ENCODE measurements at places on chromosomes 16 and 17.

- no peak for DNase-seq
These were observed 40.1 kb downstream of the SOX8 start for GRCh38 chr16:1021553-1022160.

GRCh38 chr17:43598357-43599045 is 52.4 kb upstream of the ETV4 start:
- no peak for DNase-seq

DNA sequence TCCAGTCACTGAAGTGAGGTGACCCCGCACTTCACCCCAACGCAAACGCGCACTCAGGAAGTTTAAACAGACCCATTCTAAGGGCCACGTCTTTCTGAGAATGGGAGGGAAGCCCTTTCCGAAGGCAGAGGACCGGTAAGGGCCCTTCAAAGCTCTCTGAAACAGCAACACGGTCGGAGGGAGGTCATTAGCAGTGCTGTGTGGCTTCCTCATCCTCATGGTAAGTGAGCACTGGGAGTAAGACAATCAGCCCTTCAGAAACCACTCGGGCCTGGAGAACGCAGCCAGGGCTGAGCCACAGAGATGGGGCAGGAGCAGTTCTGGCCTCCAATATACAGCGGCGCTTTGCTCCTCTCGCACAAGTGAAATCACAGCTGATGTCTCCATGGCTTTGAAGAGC is 23.7 kb downstream of the SRL start:
- no peak for DNase-seq

DNA sequence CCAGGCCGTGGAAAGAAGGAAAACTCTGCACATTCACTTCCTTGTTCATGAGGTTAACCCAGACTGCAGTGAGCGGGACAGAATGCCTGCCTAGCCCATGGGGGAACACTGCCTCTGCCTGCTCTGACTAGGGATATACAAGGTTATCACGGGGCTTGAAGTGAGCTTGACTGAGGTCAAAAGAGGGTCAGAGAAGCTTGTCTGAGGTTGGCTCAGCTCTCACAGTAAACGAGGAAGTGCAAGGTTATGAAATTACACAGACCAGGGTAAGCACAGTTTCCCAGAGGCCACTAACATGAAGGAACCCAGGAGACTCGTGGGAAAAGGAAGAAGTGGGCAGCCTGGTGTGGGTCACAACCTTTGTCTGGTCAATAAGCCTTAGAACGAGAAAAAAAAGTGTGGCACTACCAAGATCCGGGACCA is 28.7 kb downstream of the HIC1 start:
- no peak for DNase-seq

DNA sequence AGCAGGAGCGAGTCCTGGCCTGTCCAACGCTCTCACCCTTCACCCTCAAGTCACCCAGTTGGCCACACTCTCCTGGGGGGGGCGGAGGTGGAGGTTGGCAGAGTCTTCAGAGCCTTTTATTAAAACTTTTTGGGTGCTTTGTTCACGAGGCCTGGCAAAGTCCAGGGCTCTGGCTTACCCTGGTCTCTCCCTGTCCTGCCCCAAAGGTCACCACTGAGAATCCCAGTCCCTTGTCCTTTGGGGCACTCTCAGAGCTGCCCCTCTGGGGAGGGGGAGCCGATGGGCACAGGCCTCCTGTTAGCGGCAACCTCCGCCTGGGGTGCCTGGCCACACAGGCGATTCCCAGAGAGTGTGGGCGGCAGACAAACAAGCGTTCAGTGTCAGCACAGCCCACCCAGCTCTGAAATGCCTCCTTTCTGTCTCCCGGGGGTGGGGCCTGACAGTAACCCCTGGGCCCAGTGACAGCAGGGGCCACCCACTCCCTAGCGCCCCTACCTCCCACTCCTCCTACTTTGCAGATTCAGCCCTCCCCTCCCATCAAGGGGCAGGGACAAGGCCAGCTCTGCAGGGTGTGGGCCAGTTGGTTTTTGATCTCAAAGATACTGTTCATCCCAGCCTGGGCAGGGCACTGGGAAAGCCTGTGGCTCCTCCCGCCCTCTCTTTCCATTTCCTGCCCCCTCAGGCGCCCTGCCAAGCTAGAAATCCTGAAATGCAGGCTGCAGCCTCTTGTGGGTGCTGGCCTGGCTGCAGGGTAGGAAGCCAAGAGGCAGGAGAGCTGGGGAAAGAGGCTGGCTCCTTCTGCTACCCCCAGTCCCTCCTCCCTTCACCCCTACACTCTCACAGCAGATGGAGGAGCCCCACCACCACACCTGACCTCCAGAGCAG is 36.6 kb upstream of the EMP2 start:
- no peak for DNase-seq

DNA sequence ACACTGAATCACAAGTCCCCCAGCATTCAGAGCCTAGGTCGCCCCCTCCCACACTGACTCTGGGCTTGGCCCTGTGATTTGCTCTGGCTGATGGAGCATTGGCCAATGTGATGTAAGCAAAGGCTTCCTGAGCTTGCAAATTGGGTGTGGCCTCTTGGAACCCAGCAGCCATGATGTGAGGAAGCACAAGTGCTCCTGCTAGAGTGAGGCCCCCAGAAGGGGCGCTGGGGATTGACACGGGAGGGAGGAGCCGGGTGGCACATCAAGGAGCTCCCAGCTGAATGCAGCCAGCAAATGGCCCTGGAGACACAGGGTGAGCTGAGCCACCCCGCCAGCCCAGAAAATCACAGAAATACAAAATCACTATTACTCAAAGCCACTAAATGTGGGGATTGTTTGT is 308.5 kb downstream of the C16orf95 start:
- no peak for DNase-seq

DNA sequence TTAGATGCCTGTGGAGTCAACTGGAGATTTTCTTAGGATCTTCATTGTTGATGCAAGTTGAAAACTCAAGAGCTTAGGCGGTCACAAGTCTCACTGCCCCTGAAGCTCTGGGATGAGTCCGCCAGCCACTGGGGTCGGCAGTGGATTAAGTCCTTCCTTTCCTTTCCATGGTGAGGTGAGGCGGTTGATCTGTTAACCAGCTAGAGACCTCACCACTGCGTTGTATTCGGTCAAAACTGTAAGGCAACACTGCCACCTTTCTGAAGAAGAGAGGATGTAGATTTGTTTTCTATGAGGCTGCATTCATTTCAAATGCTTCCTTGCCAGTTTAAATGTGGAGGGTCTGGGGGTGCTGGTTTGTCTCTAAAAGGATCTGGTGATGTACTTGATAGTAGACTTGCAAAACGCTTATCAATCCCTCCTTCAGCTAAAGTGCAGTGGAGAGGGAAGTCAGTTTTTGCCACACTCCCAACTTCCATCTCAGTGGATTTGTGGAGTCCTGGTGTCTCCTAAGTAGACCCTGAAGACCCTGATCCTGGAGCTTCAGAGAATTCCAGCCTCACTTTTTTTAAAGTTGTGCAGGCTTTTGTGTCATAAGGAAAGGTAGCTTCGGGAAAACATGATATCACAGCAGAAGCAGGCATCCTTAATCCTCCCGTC is 1.7 kb downstream of the MYOCD start:
- DNase-seq: peak; percentile 6

DNA sequence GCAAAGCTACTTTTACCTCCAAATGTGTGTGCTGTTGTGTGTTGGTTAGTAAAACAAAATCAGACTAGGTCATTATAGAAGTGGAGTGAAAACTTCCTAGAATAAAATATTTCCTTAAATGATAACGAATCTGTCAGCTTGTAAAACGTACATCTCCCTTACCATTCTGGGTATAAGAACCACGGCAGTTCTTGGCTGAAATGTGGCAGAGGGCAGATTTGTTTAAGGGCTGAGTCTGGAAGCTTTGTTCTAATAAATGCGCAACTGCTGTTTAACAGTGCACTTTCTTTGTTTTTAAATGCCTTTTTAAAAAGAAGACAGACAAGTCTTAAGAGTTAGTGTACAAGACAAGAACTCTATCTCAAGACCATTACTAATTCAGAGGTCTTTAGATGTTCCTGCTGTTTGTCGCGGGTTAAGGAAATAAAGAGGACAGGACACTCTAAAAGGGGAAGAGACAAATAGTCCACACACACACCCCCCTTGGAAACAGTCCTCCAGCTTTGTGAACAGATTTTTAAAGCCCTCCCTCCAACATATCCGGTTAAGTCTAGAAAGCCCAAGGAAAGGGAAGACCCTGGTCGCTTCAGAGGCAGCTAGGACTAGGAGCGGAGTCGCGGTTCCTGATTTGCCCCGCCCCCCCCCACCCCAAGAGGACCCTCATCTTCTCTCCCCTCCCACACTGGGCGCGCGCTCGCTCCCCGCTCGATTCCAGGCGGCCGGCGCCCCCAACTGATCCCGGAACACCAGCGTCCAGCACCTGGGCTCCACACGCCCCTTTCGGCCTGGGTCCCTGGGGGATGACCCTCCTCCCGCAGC is 658 bp downstream of the SYNRG start:
- peak; percentile 61 for DNase-seq

- DNase-seq: no peak
These were observed 10.5 kb downstream of the ST3GAL2 start for GRCh38 chr16:70428178-70428998.

DNA sequence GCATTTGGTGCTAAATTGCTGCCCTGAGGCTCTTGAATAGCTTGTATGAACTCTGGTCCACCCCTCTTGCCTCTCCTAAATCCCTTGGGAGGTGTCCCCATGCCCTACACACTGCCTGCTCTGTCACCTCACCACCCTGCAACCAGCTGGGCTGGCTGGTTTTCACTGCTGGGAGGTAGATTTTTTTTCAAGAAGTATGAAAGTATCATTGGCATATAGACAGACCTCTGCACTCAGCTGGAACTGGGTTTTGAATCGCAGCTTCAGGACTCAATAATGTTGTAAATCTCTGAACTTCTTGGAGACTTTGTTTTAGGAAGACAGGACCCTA is 184.9 kb downstream of the MSI2 start:
- no peak for DNase-seq

DNA sequence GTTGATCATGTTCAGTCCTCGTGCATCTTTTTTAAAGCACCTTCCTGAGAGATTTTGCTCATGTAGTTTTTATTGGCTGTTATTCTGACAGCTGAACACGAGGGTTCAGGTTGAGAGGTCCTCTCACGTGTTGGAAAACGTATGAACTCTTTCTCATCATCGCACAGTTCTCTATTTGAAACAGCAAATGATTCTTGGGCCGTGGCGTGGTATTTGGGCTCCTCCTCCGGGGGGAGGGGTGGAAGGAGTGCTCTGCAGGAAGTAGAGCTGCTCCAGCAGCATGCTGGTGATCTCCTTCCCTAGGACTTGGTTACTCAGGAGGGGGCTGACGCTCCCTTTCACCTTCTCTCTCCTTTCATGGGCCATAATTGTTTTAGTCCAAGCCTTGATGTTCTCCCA is 70.4 kb downstream of the KSR1 start:
- DNase-seq: no peak

DNA sequence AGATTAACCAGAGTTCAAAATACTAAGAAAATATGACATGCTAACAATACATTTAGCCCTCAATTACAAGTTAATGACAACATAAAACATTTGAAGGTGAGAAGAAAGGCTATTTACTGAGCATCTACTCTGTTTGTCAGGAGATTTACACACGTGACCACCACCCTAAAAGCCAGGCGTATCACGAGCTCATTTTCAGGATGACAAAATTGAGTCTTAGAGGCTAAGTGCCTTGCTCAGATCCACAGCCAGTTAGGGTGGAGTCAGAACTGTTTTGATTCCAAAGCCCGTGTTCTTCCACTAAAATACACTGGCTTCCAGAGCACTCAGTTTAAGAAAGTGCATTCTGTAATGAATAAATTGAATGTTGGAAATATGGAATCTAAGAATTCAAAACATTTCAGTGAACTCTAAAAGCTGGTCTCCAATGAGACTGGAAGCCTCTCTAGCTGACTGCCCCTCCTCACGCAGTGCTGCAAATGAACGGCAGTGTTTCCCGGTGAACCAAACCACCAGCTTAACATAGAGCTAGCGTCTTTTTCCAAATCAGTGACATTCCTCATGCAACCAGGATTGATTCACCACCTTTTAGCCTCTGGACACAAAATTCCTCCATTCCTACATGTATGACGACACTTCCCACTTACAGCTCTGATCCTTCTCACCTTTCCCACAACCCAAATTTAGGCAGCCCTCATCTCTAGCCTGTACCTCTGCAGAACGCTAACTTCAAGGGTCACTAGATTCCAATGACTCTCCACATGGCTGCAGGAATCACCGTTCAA is 5.9 kb downstream of the ZDHHC7 start:
- DNase-seq: no peak

DNA sequence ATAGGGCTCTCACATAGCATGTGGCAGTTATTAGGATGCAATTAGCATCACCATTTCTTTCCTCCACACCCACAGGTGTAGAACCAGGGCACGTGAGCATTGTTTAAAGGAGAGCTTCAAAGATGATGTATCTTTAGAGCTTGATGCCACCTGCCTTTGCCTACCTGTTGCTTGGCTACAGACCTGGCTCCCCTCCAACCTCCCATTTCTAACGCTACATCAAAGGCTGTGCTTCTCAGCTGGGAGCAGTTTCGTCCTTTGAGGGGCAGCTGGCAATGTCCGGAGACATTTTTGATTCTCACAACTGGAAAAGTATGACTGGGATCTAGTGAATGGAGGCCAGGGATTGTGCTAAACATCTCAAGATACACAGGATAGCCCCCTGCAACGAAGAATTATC is 78.5 kb upstream of the CLEC3A start:
- DNase-seq: peak; percentile 83

DNA sequence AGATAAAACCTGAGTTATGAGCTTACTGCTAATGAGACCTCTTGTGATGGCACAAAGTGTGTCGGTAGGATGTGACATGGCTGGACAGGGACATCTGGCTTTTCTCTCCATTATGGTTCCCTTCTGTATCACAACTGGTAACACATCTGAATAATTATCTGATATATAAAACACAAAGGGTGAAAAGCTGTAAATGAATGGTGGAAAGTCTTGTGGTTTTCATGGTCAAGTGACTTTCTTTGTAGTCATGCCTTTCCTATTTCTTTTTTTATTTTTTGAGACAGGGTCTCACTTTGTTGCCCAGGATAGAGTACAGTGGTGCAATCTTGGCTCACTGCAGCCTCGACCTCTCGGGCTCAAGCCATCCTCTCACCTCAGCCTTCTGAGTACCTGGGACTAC is 35.3 kb upstream of the ZFHX3 start:
- no peak for DNase-seq

DNA sequence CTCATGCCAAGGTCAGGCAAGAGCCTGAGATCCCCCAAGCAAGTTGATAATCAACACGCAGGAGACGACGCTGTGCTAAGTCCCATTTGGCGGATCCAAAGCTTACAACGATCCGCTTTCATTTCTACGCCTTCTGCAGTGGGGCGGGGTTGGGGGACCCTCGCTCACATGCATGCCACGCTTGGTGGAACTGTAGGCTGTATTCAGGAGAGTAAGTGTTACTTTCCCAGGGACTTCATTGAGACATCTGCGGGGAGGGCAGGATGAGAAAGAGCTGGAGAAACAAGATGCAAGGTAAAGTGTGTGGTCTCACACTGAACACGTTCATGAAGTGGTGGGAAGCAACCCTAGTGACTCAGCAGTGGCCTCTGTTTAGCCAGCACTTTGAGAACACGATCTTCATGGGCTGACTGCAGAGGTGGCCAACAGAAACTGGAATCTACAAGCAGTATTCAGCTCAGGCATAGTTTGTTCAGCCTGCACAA is 100.5 kb downstream of the XYLT1 start:
- DNase-seq: no peak
